ENCODE measurements at places on chromosomes 2 and 18.
A peak's percentile ranks its signal among the peaks of the same experiment; 100 is the strongest.

DNA sequence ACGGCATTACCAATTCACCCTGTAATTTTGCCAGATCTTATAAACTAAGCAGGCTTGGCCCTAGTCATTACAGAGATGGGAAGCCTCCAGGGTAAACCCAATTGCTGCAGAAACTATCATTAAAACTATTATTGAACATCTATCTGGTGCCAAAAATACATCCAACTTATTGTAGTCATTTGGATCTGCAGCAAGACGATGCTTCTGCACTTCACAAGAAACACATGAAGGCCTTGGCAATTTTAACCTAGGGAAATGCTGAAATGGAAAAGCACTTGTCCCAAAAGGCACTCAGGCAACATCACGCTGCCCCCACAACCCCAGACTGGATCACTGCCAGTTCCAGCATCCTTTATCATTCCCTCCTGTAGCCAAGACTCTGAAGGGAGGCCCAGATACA is 85.3 kb upstream of the ACVR2A start:
- no peaks in the 10 kb centered on the region for H3K36me3 ChIP-seq
- no peak overlapping the region for H3K27ac ChIP-seq
- no peaks in the 10 kb centered on the region for H3K4me1 ChIP-seq
- no peak overlapping the region for H3K4me3 ChIP-seq

DNA sequence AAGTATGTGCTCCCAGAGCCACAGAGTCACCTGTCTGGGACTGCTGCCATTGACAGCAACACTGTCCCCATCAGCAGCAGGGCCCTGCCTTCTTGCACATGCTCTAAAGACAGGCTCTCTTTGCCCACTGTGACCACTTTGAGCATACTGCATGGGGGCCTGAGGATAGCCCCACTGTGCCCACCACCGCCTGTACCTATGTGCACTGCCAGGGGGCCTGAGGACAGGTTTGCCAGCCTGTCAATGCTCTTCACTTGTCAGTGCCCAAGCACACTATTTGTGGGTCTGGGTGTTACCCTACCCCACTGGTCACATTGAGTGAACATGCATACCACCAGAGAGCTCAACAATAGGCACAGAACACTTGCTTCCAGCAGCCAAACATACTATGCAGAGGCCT is 1137.0 kb upstream of the FANCL start:
- no peak overlapping the region for H3K27ac ChIP-seq
- no peak for DNase-seq
- no peaks in the 10 kb centered on the region for H3K27me3 ChIP-seq

GRCh38 chr2:239065537-239065936 is 217.7 kb downstream of the TWIST2 start:
- peaks cover 4% of the 10 kb centered on the region for H3K27me3 ChIP-seq
- no peak for DNase-seq

- H3K27ac ChIP-seq, result no peak overlapping the region
- DNase-seq, result no peak
- H3K4me1 ChIP-seq, result no peaks in the 10 kb centered on the region
Measured at GRCh38 chr2:20231598-20232026, 6.7 kb upstream of the SDC1 start.

GRCh38 chr2:127254386-127254981 is 34.4 kb upstream of the CYP27C1 start:
- no peaks in the 10 kb centered on the region for H3K27me3 ChIP-seq
- H3K4me3 ChIP-seq, result no peak overlapping the region
- H3K36me3 ChIP-seq, result peaks cover 12% of the 10 kb centered on the region
- no peak overlapping the region for H3K27ac ChIP-seq
- no peak for DNase-seq

GRCh38 chr2:41763141-41763540 is 284.7 kb upstream of the PKDCC start:
- no peaks in the 10 kb centered on the region for H3K4me1 ChIP-seq
- no peaks in the 10 kb centered on the region for H3K27me3 ChIP-seq
- no peak overlapping the region for H3K27ac ChIP-seq
- H3K4me3 ChIP-seq, result no peak overlapping the region

DNA sequence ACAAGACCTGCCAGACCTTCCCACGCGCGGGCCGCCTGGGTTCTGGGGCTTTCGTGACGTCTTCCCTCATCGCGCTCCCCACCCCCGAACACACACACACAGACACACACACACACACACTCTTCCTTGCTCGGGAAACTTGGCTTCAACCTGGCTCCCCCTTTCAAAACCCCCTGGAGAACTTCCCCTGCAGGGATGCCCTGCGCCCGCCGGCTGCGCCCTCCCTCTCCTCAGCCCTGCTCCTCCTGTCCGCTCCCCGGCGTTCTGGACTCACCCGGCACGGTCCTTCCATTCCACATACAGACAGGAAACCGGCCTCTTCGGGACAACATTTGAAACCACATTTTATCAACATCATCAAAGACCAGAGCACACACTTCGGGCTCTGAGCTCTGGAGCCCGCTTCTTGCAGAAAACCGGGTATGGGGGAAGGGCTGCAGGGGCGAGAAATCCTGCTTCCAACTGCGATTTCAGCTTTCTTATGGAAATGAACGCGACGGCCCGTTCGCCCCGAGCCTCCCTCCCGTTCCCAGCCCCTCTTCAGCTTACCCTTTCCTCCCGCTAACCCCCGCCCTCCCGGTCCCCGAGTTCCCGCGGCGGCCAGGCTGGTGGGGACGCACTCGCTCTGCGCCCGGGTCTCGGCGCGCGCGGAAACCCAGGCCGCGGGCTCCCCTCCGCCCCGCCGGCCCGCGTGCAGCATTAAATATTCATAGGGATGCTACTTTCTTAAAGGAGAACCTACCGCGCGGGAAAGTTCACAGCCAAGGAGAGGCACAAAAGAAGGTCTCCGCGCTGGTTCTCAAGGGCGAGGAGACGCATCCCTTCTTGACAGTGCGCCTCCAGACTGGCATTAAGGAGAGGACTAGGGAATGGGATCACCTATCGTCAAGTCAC is 18.3 kb downstream of the POU3F3 start:
- peaks cover 11% of the 10 kb centered on the region for H3K4me1 ChIP-seq
- H3K4me3 ChIP-seq, result peak overlapping the region; percentile 65
- H3K27me3 ChIP-seq, result peaks cover 25% of the 10 kb centered on the region
- no peak overlapping the region for H3K27ac ChIP-seq
- no peaks in the 10 kb centered on the region for H3K36me3 ChIP-seq
- no peak for DNase-seq

DNA sequence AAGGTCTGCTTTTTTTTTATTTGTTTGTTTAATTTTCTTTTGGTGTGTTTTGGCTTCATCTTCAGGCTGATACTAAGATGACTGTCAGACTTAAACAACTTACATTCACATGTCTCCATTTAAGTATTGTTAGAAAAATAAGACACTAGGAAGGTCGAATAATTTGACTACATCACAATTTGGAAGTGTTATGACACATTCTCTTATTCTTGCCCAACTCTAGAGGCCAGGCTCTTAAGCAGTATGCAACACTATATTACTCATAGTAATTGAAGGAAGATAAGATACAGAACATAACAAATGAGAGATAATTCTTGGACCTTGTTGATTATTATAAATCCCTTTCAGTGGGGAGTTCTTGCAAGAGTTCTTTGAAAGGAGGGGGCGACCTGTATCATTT is 295.3 kb upstream of the COL3A1 start:
- no peak overlapping the region for H3K4me3 ChIP-seq
- H3K27me3 ChIP-seq, result no peaks in the 10 kb centered on the region
- H3K27ac ChIP-seq, result no peak overlapping the region
- no peak for DNase-seq
- no peaks in the 10 kb centered on the region for H3K36me3 ChIP-seq
- no peaks in the 10 kb centered on the region for H3K4me1 ChIP-seq

DNA sequence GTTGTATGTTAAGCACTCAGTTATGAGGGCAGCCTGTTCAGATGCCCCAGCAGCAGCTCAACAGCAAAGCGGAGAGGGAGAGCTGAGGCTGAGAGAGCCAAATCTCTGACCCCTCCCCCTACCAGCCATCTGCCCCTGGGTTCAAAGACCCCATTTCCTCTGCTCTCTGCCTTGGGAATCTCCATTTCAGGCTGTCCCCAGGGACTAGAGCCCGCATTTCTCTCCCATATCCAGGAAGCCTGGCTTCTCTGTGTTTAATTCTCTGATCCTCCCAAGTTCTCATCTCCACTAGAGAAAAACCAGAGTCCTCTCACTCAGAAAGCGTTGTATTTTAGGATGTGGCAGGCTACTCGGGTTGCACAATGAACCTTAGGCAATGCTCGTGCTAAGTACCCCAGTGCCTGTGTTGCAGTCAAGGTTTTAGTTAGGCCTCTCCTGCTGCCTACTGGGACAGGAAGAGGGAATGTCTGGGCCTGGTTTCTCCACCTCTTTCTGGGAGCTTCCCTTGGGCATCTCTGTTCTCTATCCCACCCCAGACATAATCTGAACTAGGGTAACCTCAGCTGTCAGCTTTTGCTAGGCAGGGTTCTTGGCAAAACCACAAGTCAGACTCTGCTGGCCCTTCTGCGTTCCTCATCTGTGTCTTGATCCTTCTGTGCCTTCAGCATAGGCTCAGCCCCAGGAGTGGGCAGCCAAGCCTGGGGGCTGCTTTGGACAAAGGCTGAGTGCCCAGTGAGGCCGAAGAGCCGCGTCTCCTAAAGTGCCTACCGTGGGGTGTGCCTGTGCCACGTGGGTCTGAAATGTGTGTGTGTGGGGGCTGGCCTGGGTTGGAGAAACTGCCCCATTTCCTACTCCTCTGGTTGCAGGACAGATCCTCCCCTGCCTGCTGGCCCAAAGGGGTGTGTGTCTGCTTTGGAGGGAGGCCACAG is 96.8 kb downstream of the STPG4 start:
- H3K36me3 ChIP-seq, result peaks cover 22% of the 10 kb centered on the region
- H3K4me1 ChIP-seq, result peaks cover 10% of the 10 kb centered on the region
- H3K27me3 ChIP-seq, result peaks cover 3% of the 10 kb centered on the region

- peaks cover 2% of the 10 kb centered on the region for H3K27me3 ChIP-seq
- no peak for DNase-seq
- no peak overlapping the region for H3K4me3 ChIP-seq
- peaks cover 57% of the 10 kb centered on the region for H3K4me1 ChIP-seq
Measured at GRCh38 chr2:16620590-16620989, 45.0 kb downstream of the CYRIA start.

DNA sequence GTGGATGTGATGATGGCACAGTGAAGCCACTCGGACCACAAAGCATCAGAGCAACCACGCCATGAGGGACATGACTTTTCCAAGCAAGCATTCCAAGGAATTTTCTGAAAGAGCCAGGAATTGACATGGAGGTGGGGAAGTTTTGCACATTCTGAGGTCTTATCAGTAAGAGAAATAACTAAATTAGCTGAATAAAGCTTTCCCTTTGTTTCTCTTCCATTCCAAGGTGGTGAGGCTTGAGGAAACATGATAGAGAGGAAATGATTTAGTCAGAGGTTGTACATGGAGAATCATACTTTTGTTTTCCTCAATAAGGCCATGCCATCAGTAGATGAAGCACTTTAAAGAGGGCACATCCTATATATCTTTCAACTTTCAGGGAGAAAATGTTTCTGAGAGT is 115.7 kb upstream of the MMADHC start:
- no peaks in the 10 kb centered on the region for H3K4me1 ChIP-seq
- H3K27me3 ChIP-seq, result no peaks in the 10 kb centered on the region
- DNase-seq, result no peak
- no peak overlapping the region for H3K27ac ChIP-seq

GRCh38 chr2:72182547-72182946 is 34.9 kb upstream of the CYP26B1 start:
- H3K27ac ChIP-seq, result no peak overlapping the region
- no peak overlapping the region for H3K4me3 ChIP-seq

DNA sequence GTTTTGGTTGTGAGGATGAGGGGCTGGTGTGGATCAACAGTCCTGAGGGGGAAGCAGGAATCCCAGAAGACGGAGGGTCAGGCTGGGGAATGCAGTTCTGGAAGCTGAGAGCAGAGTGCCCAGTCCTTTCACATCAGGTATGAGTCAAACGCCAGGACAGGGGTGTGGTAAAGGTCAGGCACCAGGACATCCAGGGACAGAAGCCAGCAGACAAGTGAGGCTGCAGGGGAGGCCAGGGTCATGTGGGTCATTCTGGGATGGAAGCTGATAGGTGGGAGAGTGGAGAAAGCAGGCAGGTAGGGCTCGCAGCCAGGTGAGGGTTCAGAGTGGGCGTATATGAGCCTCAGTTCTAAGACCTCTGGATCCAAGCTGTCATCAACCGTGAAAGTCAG is 12.8 kb upstream of the GNLY start:
- H3K27ac ChIP-seq, result peak overlapping the region; percentile 84
- H3K27me3 ChIP-seq, result peaks cover 3% of the 10 kb centered on the region
- no peaks in the 10 kb centered on the region for H3K36me3 ChIP-seq
- H3K4me3 ChIP-seq, result peak overlapping the region; percentile 85
- no peak for DNase-seq

GRCh38 chr2:163633291-163633690 is 102.5 kb downstream of the FIGN start:
- no peak overlapping the region for H3K27ac ChIP-seq
- no peaks in the 10 kb centered on the region for H3K4me1 ChIP-seq
- no peak for DNase-seq
- no peaks in the 10 kb centered on the region for H3K36me3 ChIP-seq

DNA sequence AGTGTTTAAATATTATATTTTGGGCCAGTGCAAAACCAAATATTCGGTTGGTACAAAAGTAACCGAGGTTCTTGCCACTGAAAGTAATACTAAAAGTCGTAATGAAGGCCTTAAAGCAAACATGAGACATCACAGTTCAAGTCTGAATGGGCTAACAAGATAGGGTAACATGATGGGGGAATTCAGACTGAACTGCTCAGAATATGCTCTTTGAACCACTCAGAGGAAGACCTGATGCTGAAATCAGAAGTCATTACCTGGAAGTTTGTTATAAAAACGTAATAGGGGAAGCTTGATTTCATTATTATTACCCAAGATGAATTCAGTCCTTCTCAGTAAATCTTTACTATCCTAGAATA is 26.6 kb downstream of the CDKL4 start:
- H3K27me3 ChIP-seq, result no peaks in the 10 kb centered on the region
- H3K4me1 ChIP-seq, result peaks cover 44% of the 10 kb centered on the region
- no peaks in the 10 kb centered on the region for H3K36me3 ChIP-seq
- peak overlapping the region; percentile 78 for H3K27ac ChIP-seq

DNA sequence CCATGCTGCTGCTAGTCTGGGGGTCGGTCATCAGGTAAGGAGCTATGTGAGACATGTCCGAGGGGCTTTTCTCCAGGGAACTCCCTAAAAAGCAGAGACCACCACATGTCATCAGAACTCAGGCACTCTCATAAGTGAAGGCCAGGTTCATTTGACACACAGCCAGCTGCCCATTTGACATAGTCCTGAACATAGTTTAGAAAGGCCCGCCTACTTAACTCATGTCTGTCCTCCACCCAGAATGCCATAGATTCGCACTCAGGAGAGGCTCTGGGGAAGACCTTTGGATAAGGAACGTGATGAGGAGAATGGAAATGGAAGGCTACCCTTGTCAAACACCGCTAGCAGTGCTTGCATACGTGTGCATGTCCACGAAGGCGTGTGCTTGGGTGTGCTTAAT is 157.2 kb downstream of the PTGR3 start:
- H3K27me3 ChIP-seq, result peaks cover 2% of the 10 kb centered on the region
- H3K36me3 ChIP-seq, result no peaks in the 10 kb centered on the region
- H3K4me3 ChIP-seq, result no peak overlapping the region
- H3K27ac ChIP-seq, result no peak overlapping the region

DNA sequence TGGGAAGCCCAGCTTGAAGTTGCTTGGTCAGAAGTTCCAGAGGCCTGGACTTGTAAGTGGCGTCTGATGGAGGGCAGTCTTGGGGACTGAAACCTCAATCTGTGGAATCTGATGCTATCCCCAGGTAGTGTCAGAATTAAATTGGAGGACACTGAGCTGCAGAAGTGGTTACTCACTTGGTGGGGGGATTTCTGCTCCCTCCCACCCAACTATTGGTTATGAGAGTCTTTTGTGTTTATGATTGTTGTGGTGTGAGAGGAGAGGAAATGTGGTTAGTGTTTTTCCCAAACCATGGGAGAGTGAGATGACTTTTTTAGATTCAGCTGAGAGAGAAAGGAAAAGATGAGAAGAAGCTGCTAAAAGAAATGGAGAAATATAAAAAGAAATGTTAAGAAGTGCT is 12.8 kb downstream of the ZBTB14 start:
- H3K27me3 ChIP-seq, result peaks cover 3% of the 10 kb centered on the region
- H3K4me1 ChIP-seq, result peaks cover 4% of the 10 kb centered on the region
- H3K36me3 ChIP-seq, result no peaks in the 10 kb centered on the region
- H3K4me3 ChIP-seq, result no peak overlapping the region
